Cortex of kidney (tissue), 1 donor: ENCODE measurements at places on chromosomes 6 and 20.

DNA sequence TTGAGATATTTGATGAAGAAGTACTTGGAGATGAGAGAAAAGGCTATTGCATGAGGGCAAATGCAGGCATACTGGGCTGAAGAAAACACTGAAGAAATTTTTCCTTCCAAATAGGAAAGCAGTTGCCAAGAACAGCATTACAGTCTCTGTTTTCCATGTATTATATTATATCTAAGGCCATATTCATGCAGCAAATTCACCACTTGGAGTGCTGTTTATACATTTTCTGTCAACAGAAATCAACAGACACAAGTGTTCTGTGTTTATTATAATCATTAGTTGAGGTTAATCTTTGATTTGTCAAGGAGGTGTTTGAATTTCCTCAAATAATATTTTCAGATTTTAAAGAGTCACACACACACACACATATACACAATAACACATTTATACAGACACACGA is 268.8 kb upstream of the PLCB4 start:
- DNase-seq = no peak

- no peak for DNase-seq
Observed at GRCh38 chr6:137827411-137827940, 39.6 kb upstream of the TNFAIP3 start.

DNA sequence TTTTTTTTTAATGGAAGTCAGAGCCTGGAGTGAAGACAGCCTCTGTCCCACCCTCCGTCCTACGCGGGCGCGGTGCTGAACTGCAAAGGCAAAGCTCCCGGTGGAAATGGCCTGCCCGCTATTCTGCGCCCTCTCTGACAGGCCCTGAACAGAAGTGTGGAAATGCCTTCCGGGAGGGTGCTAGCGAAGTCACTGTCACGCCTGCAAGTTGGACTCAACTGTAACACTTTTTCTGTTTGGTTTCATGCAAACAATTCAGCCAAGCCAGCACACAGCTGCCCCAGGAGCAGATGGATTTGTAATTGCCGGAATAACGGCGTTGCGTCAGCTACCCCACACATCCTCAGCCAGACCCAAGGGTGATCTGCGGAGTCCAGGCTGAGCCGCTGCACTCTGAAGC is 107.6 kb downstream of the PSMB1 start:
- no peak for DNase-seq

- no peak for DNase-seq
Observed at GRCh38 chr6:45997875-45998506, 17.7 kb downstream of the CLIC5 start.

DNA sequence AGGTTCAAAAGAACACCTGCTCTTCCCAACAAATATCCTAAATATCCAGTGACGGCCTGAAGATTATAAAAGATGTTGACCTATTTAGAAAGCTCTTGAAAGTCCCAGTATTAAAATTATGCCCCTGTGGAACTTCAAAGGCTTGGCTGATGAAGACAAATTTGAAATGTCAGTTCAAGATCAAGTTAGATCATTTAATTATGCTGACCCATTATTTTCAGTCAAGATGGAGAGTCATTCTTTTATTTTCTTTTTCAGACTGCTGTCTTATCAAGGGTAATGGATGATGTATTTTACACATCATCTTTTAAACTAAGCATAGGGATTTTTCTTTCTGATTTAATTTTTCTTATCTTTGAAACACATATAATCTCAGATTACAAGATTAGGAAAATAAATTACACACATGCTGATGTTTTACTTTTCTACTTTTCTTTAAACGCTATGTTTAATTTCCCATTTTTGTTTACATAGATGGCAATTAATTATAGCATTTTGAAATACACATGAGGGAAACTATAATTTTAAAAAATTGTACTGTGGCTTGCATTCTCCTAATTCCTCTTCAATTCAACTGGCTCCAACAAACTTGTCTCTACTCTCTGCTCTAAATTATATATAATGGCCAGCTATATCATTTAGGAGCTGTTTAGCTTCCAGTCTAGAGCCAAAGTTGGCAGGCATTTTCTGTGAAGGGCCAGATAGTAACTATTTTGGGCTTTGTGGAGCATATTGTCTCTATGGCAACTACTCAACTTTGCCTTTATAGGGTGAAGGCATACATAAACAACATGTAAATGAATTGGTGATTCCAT is 123.7 kb downstream of the RCAN2 start:
- DNase-seq = no peak

DNA sequence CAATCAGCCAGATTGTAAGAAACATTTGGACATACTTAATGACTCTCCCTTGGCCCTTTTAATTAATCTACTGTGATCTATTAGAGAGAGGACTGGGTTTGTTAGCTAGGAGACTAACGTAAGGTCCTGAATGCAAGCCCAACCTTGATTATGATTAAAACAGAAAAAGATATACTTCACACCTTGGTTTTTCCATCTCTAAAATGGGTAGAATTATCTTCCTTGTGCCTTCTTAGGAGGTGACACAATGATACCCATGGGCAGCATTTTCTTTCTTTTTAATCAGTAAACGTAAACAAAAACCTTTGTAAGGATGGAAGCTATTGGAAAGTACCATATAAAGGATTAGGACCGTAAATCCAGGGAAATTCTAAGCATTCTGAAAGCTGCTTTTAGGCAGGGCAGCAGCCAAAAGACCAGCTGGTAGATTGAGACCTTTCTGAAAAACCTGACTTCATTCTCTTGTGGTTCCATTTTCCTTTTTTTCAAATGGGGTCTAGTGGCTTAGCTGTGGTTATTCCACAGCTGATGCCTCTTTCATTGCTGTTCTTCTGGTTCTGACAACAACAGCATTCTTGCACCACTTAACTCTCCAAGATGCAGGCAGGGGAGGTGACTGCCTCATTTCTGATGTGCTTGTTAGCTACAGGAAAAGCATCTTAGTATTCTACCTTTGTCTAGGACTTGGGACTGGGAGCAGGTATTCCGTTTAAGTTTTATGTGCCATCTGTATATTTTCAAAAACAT is 27.4 kb downstream of the RREB1 start:
- DNase-seq = no peak

- DNase-seq = no peak
Observed at GRCh38 chr6:136774228-136775041, 17.8 kb downstream of the MAP3K5 start.

DNA sequence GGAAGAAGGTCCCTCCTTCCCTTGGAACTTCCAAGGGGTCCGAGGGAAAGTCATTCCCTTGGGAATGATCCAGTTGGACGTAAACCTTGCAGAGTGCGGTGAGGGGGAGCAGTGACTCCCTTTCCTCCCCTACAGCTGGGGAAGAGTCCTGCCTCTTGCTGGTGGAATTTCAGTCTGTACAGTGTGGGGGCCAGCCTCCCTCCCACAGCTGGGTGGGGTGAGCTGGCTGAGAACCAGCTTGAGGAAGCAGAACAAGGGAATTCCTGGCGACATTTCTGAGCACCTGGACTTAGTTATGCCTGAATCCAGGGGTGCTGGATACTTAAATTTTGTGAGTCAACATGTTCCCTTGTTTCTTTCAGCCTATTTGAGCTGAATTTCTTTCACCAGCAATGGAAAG is 152.0 kb downstream of the ANKRD60 start:
- no peak for DNase-seq

DNA sequence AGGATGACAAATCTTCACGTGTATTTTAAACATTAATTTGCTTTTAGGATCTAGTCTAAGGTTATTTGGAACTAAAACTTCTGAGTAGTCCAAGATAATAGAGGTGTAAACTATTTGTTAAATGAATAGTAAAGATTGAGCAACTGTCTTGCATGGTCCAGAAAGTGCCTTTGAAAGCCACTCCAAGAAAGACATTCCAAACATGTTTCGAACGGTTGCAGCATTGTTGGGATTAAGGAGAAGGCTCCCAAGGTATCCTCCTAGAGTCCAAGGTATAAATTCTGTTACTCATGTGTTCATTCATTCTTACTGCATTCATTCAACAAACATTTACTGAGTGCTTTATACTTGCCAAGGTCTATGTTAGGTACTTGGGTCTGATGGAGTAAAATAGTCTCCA is 28.8 kb upstream of the MYLK2 start:
- DNase-seq = no peak

- DNase-seq = no peak
Observed at GRCh38 chr6:135801755-135802465, 49.6 kb upstream of the PDE7B start.

DNA sequence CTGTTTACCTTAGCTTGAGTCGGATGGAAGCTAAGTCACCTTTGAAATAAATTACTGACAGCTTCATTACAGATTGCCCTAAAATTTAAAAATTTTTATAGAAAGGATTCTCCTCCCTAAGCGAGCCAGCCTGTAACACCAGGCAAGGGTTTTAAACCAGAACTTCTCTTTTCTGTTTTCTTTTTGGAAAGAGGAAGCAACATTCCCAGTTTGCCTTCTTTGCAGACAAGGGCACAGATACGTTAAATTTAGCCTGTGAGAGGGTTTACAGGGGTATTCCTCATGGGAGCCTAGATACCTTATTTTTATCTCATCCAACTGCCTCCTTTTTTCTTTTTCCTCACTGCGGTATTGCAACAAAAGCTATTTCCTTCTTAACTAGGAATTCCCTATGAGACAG is 45.0 kb downstream of the GNAS start:
- no peak for DNase-seq

DNA sequence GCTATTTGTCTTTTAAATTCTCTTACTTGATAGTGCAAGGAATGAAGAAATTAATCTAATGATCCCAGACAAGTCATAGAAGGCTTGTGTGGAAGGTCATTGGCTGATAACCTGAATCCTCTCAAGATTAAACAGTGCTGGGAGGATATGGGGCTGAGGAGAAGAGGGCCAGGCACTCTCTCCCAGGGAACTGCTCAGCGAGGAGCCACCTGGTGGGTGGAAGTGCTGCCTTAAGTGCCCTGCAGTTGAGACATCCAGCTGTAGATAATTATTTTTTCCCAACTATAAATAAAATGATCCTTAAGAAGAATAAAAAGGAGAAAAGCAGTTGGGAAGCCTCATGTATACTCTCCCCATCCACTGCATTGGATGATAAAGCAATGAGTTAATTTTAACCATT is 47.9 kb downstream of the BTBD3 start:
- DNase-seq = no peak

DNA sequence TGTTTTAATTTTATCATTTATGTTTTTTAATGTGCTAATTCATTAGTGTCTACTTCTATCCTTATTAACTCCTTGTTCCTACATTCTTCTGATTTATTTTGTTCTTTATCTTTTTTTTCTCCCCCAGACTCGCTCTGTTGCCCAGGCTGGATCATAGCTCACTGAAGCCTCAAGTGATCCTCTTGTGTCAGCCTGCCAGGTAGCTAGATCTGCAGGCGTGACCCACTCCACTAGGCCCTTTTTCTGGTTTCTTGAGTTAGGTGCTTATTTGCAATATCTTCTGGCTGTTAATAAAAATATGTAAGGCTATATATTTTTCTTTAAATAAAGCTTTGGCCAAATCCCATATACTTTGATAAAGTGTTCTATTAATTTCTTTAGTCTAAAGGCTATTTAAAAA is 2.8 kb downstream of the TAF11 start:
- DNase-seq = no peak

GRCh38 chr6:112342511-112342910 is 4.6 kb upstream of the RFPL4B start:
- no peak for DNase-seq

GRCh38 chr6:45438849-45439406 is 61.2 kb upstream of the SUPT3H start:
- DNase-seq = no peak

- no peak for DNase-seq
Observed at GRCh38 chr20:63442100-63442493, 30.4 kb downstream of the KCNQ2 start.

- no peak for DNase-seq
Observed at GRCh38 chr6:46011188-46012085, 4.2 kb downstream of the CLIC5 start.

DNA sequence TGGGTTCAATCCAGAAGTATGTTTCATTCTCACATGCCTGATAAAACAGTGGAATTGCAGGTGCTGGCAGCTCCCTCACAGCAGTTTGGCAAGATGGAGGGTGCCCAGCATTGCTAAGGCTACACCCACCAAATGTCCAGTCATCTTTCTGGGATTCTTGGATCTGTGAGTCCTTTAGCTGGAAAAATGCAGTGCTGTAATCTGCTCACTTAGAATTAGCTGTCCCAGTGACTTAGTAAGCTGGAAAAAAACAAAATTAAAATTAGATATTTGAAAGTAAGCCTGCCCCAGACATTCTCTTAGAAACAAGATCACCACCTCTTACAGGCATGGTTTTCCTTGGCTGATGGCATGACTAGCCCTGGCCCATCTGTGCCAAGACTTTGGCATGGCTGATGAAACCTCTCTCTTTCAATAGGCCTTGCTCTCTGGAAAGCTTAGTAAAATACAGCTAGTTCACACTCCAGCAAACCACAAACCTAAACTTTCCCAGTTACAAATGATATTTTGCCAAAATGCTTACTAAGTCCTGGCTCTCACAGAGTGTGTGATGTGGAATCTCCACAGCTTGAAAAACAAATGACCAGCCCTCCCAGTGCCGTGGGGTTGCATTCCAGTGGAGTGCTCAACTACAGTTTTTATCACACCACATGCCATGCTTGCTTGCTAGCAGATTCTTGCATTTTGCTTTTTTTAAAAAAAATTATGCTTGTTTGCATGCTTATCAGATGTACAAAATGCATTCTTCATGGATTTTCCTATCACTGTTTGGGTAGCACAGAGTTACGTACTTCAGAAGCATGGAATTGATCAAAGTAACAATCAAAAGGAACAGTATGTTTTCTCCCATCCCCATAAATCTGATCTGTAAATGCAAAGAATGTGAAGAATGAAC is 261.5 kb downstream of the EYA4 start:
- DNase-seq = no peak

GRCh38 chr6:45420909-45421708 is 43.4 kb upstream of the SUPT3H start:
- no peak for DNase-seq

GRCh38 chr20:20743511-20744169 is 31.2 kb upstream of the RALGAPA2 start:
- DNase-seq = no peak

GRCh38 chr6:138106665-138107077 is 548 bp downstream of the PERP start:
- DNase-seq = no peak

GRCh38 chr6:3584606-3585005 is 127.8 kb upstream of the SLC22A23 start:
- no peak for DNase-seq

GRCh38 chr6:89430201-89430962 is 2.6 kb upstream of the ANKRD6 start:
- no peak for DNase-seq
